ENCODE measurements at places on chromosomes 13 and 19.
A peak's percentile ranks its signal among the peaks of the same experiment; 100 is the strongest.

DNA sequence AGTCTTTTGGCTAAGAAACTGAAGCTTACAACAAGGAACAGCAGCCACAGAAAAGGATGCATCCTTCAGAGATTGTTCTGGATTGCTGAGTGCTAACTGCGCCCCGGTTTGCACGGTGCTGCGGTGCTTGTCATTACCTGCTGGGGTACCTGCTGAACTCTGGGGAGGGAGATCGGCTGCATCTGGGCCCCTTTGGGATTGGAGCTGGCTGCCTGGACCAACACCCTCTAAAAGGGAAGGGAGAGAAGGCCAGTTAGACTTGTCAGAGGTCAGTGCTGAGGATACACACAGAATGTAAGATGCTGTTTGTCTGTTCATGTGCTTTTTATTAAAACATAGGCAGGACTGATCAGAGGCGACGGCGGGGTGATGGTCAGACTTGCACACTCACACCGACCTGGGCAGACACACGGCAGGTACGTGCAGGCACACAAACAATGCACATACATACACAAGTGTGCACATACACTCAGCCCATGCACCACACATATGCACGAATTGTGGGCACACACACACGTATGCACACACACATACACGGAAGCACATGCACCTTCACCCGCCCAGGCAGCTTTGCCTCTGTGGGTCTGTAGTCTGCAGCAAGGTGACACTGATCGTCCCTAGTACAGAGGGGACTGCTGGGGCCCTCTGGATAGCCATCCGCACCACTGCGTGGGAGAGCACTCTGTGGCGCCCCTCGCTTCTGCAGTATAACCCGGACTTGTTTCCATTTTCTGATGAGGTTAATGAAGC is 66.1 kb downstream of the RFX2 start:
- DNase-seq, result no peak

- no peak for DNase-seq
Observed at GRCh38 chr19:39410831-39411080, 1.7 kb upstream of the PLEKHG2 start.

DNA sequence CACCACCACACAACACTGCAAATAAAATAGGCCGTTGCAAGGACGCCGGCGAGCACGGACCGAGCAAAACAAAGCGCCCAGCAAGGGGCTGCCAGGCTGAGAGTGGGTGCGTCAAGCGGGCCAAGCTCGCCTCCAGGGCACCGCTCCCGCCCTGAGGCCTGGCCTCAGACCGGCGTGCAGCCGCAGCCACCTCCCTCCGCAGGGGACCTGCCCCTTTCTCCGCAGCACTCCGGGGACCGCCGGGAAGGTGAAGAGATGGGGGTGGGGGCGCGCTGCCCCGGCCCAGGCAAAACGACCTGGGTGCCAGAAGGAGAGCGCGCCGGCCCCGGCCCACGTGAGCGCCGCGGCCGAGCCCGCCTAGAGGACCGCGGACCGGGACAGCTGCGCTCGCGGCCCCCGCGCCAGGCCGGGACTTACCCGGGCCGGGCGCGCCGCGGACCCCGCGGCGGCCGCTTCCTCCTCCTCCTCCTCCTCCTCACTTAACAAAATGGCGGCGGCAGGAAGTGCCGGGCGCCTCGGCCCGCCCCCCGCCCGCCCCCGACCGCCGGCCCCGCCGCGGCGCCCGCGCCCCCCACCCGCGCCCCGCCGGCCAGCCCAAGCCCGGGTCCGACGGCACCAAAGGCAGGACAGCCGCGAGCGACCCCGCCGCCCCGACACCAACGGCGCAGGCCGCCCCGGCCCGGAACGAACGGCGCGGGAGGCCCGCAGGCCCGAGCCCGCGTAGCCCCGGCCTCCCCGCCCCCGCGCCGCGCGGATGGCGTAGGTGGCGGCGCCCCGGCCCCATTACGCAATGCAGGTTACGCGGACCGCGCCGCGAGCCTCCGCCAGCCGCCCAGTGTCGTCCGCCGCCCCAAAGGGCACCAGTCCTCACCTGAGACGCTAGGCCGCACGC is 674 bp downstream of the BRD4 start:
- DNase-seq, result peak; percentile 45

GRCh38 chr13:31848621-31849020 is 109.3 kb downstream of the RXFP2 start:
- no peak for DNase-seq

GRCh38 chr19:32676186-32676894 is 692 bp downstream of the RGS9BP start:
- peak; percentile 17 for DNase-seq

GRCh38 chr13:111177081-111177711 is 62.1 kb downstream of the ARHGEF7 start:
- DNase-seq, result peak; percentile 64

- DNase-seq, result no peak
Observed at GRCh38 chr19:3712663-3713611, 4.8 kb downstream of the TJP3 start.

- DNase-seq, result peak; percentile 45
Observed at GRCh38 chr13:75357576-75358289, 124.2 kb downstream of the TBC1D4 start.

GRCh38 chr13:45545686-45546409 is 69.7 kb downstream of the ERICH6B start:
- DNase-seq, result no peak

GRCh38 chr19:42942187-42942789 is 5.3 kb upstream of the PSG7 start:
- DNase-seq, result no peak

GRCh38 chr19:57807541-57807940 is 7.2 kb downstream of the ZNF552 start:
- DNase-seq, result no peak

DNA sequence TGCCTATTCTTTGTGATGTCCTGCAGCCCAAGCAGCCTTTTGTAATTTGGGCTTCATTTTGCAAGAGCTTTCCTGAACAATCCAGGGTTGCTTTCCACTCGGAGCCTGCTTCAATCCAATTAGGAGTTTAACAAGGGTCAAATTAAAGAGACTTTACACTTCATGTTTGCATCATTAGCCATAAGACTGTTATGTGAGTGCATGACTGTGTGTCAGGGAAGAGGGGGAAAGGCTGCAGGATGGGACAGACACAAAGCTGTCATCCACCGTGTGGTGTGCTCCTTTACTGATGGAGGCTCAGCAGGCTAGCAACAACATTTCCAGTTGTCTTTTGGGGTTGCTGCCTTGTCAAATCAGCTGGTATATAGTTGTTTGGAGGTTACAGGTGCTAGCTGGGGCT is 23.7 kb upstream of the MAB21L1 start:
- no peak for DNase-seq

DNA sequence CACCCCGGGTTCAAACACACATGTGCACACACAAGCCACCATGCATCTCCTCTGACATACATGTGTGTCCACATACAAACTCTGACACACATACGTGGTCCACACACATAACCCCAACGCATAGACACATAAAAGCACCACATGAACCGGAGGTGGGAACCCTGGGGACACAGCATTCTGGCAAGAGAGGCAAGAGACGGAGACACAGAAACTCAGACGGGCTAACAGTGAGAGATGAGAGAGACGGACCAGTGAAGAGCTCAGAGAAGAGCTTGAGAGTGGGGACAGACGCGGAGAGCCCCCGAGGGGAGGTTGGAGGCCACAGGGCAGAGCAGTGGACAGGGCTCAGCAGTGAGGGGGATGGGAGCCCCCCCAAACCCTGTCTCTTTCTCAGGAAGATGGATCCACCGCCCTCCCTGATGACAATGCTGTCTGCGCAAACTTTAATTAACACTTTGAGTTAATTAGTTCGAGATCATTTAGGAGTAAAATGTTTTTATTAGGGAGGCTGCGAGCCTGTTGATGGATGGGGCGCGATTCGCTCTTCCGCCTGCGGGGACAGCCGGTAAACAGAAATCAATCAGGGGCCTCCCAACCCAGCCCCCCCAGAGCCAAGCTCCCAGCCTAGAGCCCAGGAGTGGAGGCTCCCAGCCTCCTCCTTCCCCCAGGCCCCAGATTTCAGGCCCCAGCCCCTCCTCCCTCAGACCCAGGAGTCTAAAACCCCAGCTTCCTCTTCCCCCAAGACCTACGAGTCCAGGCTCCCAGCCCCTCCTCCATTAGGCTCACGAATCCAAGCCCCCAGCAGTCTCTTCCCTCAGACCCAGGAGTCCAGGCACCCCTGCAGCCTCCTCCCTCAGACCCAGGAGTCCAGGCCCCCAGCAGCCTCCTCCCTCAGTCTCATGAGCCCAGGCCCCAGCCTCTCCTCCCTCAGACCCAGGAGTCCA is 9.5 kb upstream of the ERFL start:
- no peak for DNase-seq

DNA sequence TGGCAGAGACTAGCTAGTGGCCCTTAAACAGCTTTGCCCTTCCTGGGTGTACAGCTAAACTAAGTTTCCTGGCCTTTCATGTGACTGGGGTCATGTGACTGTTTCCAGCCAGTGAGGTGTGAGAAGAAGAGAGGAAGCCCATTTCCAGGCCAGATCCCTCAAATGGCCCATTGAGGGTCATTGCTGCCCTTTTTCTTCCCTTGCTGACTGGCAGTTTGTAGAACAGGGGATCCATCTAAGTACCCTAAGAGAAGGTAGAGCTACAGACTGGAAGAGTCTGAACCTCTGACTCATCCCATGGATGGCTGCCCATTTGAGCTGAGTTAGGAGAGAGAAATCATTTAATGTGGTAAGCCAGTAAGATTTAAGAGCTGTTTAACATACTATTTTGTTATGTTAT is 2.8 kb downstream of the SWSAP1 start:
- DNase-seq, result no peak

DNA sequence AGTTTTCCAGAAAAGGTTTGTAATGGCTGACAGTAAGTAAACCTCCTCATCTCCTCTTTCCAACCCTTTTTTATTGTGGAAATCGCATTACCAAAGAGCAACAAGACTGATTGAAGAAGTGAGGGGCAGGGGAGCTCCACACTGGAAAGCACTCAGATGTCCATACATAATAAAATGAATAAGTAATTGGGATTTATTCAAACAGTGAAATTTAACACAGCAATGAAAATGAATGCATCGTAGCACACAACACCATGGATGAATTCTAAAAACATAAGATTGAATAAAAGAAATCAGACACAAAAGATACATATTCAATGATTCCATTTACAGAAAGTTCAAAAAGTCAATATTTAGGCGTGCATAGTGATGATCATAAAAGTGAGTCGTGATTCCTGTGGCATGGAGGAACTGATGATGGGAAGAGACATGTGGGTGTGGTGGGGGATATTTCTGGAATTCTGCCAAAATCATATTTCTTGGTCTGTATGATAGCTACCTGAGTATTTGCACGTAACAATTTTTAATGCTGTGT is 18.8 kb downstream of the FAM216B start:
- DNase-seq, result no peak

DNA sequence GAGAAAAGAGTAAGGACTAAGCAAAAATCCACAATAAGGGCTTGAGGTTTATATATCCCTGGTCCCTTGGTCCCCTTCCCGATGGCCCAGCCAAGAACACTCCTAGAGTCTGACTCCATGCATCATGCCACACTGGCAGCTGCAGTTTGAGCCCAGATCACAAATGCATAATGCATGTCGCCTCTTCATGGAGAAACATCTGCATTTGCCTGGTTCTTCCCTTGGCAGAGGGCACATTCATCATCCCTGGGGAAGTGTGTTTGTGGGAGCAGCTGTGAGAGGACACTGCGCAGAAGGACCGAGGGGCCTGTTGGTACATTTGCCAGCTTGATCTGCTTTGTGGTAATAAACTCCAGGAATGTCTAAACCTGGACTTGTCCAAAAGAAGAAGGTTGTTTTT is 731.8 kb downstream of the FGF9 start:
- DNase-seq, result no peak

DNA sequence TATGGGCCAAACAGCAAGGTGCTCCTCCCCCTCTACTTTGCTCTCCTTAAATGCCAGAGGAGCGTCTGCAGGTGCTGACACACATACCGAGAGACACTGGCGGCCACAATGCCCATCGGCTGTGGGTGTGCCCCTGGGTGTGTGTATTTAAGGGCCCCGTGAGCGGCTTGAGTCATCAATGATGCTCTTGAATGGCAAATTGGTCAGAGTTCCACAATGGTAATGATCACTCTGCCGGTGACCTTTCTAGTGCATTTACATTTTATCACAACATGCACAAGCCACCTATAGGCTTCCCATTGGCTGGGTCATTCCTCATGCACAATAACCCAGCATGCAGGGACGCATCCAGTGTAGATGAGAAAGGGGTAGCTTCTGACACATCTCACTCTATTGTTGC is 124.8 kb downstream of the ZNF536 start:
- no peak for DNase-seq

- DNase-seq, result no peak
Observed at GRCh38 chr13:113919761-113920559, 53.9 kb downstream of the C13orf46 start.

- no peak for DNase-seq
Observed at GRCh38 chr19:46967578-46968032, 52.0 kb upstream of the NPAS1 start.

GRCh38 chr19:23855676-23856075 is 59.0 kb upstream of the ZNF726 start:
- DNase-seq, result no peak

- DNase-seq, result no peak
Observed at GRCh38 chr19:28351761-28352160, 861.2 kb downstream of the UQCRFS1 start.

GRCh38 chr13:97307882-97308624 is 85.9 kb downstream of the MBNL2 start:
- no peak for DNase-seq

DNA sequence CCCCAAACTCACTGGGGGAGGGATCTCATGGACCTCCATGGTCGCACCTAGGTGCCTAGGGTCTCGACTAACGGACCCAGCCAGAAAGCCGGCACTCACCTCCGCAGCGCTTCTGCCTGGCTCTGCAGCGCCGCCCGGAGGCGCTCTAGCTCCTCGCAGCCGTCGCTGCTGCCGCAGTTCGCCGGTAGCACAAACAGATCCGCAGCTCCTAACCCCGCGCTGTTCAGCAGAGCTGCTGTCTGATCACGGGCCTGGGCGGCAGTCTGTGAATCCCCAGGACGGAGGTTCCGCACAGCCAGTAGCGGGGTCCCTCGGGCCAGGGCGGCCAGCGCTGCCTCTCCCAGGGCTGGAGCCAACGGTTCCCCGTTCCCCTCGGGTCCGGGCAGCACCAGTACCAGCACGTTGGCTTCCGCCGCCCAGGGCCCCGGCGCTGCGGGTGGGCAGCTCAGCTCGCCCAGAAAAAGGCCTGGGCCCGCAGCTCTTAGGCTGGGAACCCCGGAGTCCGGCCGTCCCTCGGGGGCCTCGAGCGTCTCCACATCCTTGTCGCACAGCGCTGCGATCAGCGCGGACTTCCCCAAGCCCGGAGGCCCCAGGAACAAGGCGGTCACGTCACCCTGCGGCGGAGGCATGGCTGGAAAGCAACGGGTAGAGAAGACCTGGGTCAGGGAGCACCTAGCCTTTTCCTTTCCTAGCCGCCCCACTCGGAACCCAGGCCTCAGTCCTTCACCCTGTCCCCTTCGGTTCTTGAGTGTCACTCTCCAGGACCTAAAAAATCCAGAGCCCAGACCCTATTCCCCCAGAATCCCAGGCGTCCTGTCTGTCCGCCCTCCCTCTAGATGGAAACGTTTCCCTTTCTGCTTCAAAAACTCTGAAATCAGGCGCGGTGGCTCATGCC is 977 bp downstream of the IRGQ start:
- peak; percentile 69 for DNase-seq

- DNase-seq, result no peak
Observed at GRCh38 chr19:21328406-21328805, 804 bp downstream of the ZNF708 start.

Measured in activated CD4-positive, alpha-beta T cell treated with anti-CD3 and anti-CD28 coated beads, Interleukin-2, amount 50 U/mL, for 1 hour (primary cell).